ENCODE measurements at places on chromosomes 5 and 9.

GRCh38 chr9:37968228-37968701 is 64.3 kb upstream of the SLC25A51 start:
- peak; percentile 95 for DNase-seq

- DNase-seq, result peak; percentile 53
These were observed 61.3 kb upstream of the MEGF10 start for GRCh38 chr5:127229185-127229889.

DNA sequence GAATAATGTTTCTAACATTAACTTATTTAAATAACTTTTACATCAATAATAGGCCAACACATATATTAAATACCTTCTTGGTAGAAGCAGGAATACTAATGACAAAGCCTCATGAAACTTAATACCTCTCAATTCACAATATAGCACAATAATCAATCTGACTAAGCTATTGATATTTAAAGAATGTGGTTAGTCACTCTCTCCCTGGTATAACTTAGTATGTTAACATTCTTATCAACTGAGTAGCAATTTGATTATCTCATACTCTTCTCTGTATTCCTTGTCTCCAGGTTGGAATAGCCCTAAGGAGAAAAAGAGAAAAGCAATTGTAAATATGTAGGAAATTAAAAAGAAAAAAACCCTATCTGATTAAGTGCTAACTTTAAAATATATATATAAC is 4.9 kb upstream of the PGGT1B start:
- DNase-seq, result no peak

DNA sequence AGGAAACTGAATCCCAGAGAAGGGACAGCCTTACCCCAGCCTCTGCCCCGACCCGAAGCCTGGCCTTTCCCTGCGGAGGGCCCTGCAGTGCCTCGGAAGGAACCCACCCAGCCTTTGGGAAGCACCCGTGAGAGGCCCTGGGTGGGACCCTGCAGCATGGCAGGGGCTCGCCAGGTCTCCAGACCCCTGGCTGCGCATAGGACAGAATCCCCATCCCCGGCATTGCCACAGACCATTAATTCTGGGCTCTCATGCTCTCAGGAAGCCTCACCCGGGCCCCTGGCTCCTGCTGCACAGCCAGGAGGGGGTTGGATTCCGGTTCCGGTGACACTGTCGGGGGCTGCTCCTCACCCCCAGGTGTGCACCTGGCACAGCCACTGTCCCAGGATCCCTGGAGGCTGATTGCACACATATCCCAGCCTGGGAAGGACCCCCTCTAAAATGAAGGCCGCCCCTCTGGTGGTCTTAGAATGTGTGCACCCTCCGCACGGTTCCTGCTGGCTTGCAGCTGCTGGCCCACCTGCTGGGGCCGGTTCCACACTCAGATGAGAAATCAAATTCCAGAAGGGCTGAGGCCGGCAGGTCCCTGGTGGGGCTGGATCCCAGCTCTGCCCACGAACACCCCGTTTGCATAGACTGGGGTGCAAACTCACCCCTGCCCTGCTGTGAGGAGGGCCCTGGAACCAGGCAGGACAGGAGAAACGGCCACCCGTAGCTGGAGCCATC is 4.7 kb downstream of the EGFL7 start:
- DNase-seq, result no peak

All from hematopoietic multipotent progenitor cell treated with erythropoietin and hydrocortisone succinate and interleukin-3 and kit ligand, for 8 days (in vitro differentiated cells).